ENCODE measurements at places on chromosomes 7 and 10. TPM values are rescaled to one million over a fixed set of nuclear protein-coding genes. Genes with fewer than 3 reads are reported as not detected.

DNA sequence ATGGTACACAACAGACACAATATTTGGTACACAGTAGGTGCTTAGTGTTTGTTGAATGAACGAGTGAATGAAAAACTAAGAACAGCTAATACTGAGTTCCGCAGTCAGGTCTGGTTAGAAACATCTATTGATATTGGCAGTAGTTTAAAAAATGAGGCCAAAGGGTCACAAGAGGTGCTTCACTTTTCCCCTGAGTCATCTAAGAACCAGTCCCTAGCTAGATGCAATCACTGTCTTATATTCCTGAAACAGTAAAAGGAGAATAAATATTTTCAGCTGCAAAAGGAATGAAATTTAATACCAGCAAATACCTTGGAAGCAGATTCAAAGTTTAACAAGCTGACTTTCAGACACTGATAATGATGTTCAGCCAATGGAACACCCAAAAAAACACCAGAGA, 54.5 kb downstream of the SCRN1 start:
- H3K36me3 ChIP-seq = no peaks in the 10 kb centered on the region
- no peak for DNase-seq
- H3K4me3 ChIP-seq = no peak overlapping the region
- H3K4me1 ChIP-seq = no peaks in the 10 kb centered on the region
- H3K27ac ChIP-seq = no peak overlapping the region
- no peaks in the 10 kb centered on the region for H3K27me3 ChIP-seq

- H3K4me1 ChIP-seq = no peaks in the 10 kb centered on the region
- peaks cover 18% of the 10 kb centered on the region for H3K27me3 ChIP-seq
- H3K36me3 ChIP-seq = no peaks in the 10 kb centered on the region
- no peak overlapping the region for H3K4me3 ChIP-seq
- no peak for DNase-seq
These were observed 30.2 kb downstream of the CUZD1 start for GRCh38 chr10:122815458-122815857.

GRCh38 chr7:116986611-116987565, 33.6 kb downstream of the ST7 start:
- H3K27me3 ChIP-seq = peaks cover 12% of the 10 kb centered on the region
- no peak overlapping the region for H3K27ac ChIP-seq
- no peaks in the 10 kb centered on the region for H3K4me1 ChIP-seq
- no peaks in the 10 kb centered on the region for H3K36me3 ChIP-seq

DNA sequence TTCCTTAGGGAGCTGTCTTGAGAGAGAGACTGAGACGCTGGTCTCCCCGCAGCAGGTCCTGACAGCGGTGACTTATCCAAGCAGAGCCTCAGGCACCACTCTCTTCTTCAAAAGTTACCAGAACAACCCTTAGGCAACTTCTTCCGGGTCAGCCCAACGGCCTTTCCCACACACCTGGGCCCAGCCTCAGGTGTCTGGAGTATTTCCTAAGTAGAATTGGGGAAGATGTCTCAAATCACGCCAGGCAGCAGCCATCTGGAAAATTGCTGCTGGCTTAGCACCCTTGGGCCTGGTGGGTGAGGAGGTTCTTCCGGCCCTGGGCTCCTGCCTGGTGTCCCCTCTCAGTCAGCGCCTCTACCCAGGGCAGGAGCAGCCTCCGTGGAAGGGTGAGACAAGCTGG, 80.4 kb upstream of the ANLN start:
- H3K36me3 ChIP-seq = no peaks in the 10 kb centered on the region
- H3K4me1 ChIP-seq = peaks cover 5% of the 10 kb centered on the region
- H3K27ac ChIP-seq = no peak overlapping the region
- H3K27me3 ChIP-seq = no peaks in the 10 kb centered on the region
- H3K4me3 ChIP-seq = no peak overlapping the region

DNA sequence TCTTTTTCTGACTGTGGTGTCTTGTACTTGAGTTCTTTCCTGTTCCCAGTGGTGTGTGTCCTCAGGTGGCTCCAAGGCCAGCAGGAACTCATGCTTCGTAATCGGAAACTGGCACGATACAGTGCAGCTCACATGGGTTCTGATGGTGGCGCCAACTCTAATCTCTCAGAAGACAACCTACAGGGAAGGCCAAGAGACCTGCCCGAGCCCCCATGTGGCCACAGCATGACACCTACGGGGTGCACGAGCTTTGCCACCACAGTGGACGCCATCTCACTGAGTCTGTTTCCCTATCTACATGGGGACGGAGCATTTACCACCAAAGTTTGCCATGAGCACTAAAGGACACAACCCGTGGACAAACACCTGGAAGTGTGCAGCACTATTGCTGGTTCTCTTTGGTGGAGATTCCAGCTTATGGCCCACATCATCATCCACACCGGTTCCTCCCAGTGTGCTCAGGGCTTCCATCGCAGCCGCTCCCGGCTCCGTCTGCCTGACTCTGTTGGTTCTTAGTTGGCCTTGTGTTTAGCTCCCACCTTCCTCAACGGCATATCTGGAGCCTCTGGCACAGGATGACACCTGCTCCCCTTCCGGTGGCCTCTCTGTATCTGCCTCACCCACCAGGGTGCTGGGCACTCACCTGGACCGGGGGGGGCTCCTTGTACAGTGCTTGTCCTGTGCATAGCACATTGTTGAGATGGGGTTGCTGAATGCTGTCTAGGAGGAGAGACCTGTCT, 586.6 kb upstream of the MKI67 start:
- H3K27ac ChIP-seq = no peak overlapping the region
- no peak overlapping the region for H3K4me3 ChIP-seq
- H3K36me3 ChIP-seq = no peaks in the 10 kb centered on the region
- H3K27me3 ChIP-seq = peaks cover 5% of the 10 kb centered on the region
- H3K4me1 ChIP-seq = no peaks in the 10 kb centered on the region

DNA sequence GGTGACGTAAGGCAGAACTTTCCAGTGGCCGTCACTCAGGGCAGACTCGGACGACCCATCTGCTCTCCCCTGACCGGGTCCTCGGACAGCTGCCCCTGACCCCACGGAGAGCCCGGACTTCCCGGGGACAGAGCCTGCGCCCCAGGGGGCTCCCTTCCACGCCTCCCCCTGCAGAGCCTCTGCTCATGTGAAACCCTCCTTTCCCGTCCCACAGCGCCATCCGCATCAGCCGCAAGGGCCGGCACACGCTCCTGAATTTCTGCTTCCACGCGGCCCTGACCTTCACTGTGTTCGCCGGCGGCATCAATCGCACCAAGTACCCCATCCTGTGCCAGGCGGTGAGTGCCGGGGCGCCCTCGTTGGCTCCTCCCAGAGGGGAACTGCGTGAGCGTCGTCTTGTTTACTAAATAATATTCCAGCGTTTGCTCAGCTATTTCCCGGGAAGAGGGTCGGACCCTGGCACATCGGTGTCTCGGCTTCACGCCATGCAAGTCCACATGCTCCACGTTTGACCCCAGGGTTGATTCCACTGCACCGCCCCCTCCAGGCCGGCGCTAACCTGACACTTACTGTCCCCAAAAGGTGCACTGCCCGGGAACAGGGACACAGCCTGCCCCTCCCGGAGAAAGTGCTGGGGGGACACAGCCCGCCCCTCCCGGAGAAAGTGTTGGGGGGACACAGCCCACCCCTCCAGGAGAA, 10.9 kb downstream of the ADGRA1 start:
- no peaks in the 10 kb centered on the region for H3K4me1 ChIP-seq
- H3K36me3 ChIP-seq = no peaks in the 10 kb centered on the region
- no peak overlapping the region for H3K4me3 ChIP-seq
- H3K27me3 ChIP-seq = peaks cover 4% of the 10 kb centered on the region
- no peak overlapping the region for H3K27ac ChIP-seq
- DNase-seq = no peak

GRCh38 chr7:42947521-42947920, 15.3 kb downstream of the MRPL32 start:
- H3K4me1 ChIP-seq = peaks cover 16% of the 10 kb centered on the region
- H3K27ac ChIP-seq = no peak overlapping the region
- H3K36me3 ChIP-seq = no peaks in the 10 kb centered on the region

- no peak overlapping the region for H3K27ac ChIP-seq
- DNase-seq = no peak
- peaks cover 24% of the 10 kb centered on the region for H3K27me3 ChIP-seq
- H3K4me3 ChIP-seq = no peak overlapping the region
- H3K4me1 ChIP-seq = no peaks in the 10 kb centered on the region
These were observed 9.2 kb upstream of the ODAD2 start for GRCh38 chr10:28008054-28008453.

DNA sequence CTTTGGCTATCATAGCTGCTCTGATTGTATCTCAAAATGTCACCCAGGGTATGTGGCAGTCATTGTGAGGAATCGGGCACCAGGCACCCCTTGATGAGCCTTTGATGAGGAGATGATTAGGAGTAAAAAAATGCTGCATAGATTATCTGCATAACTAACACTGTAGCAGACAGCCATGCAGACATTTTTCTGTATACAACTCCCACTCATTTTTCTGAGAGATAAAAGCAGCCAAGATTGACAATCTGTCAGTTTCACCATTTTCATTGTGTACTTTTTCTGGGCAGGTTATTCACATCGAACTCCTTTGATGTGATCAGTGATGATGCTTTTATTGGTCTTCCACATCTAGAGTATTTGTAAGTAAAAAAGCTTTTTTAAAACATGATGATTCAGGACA, 19.4 kb downstream of the LGI1 start:
- no peaks in the 10 kb centered on the region for H3K4me1 ChIP-seq
- no peak for DNase-seq
- H3K27ac ChIP-seq = no peak overlapping the region
- peaks cover 14% of the 10 kb centered on the region for H3K27me3 ChIP-seq
- H3K36me3 ChIP-seq = no peaks in the 10 kb centered on the region

NT5C3A gene
- 34.6 TPM for total RNA-seq

PLXNA4 gene
- total RNA-seq = 0.70 TPM

Measured in activated CD4-positive, alpha-beta T cell treated with anti-CD3 and anti-CD28 coated beads, Interleukin-2, amount 10 ng/mL, durations not matched to agents 24 days and 14 days (primary cell).